Stimulated activated CD4-positive, alpha-beta T cell treated with anti-CD3 and anti-CD28 coated beads, Interleukin-4, amount 100 ng/mL, for 4 hours (primary cell): ENCODE measurements at places on chromosomes 12 and 14.

- no peak for DNase-seq
Measured at GRCh38 chr14:52365071-52365470, 51.0 kb downstream of the PTGER2 start.

GRCh38 chr14:76538648-76539008 lies 162.7 kb downstream of the ESRRB start:
- no peak for DNase-seq

DNA sequence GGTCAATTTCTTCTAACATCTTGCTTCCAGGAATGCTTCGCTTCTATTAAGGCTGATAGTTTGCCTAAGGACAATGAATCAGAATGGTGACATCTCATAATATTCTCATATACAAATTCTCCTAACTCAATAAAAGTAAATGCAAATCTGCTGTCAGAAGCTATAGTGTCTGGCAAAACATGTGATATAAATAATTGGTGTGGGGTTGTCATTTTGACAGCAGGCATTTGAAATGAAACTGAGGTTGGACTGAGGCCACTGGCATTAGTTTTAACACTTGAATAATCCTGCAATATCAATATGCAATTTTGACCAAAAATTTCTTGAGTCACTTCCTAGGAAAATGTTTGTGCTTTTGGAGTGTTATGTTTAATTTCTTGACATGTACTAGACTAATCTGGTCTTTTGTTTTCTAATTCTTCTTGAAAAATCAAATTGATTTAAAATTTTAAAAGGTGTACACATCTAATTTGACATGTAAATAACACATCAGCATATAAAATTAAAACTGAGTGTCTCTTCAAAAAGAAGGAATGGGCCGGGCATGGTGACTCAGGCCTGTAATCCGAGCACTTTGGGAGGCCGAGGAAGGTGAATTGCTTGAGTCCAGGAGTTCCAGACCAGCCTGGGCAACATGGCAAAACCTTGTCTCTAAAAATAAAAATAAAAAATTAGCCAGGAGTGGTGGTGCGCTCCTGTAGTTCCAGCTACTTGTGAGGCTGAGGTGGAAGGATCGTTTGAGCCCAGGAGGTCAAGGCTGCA lies 92.3 kb upstream of the BTG1 start:
- no peak for DNase-seq

- no peak for DNase-seq
Measured at GRCh38 chr14:30230719-30231118, 303.1 kb upstream of the PRKD1 start.

DNA sequence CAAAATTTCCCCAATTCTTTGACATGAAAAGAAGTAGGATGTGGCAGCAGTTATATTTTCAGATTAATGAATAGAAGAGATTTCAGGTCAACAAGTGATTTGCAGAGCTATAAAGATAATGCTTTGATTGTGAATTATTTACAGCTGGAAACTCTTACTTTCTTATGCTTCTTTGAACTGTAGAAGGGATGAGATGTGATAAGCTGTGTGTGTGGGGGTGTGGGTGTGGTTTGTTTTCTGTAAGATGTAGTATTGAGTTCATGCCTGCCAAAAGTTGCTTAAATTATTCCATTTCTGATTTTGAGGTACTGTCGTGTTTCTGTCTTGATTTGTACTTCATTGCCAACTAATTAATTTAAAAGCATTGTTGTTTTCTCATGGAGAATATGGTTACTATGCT lies 22.7 kb downstream of the AEBP2 start:
- DNase-seq, result no peak

- DNase-seq, result no peak
Measured at GRCh38 chr14:66745078-66745477, 237.1 kb downstream of the GPHN start.

GRCh38 chr14:95294834-95295599 lies 24.7 kb downstream of the CLMN start:
- no peak for DNase-seq

DNA sequence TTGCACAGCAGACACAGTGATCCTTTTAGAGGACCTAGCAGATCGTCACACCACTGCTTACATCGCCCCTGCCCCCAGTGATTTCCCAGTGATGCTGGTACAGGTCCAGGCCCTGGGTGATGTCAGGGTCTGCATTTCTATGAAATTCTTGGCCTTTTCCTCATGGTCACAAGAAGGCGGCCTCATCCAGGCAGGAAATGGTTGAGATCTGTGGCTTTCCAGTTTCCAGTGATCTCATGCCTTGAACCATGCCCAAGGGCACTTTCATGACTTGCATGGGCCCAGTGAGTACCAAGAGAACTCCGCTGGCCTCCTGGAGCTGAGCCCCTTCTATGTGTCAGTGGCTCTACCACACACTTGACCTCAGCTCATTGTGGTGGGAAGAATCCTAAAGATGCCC lies 41.9 kb upstream of the BDKRB2 start:
- DNase-seq, result no peak

GRCh38 chr12:104422441-104422840 lies 34.3 kb upstream of the CHST11 start:
- DNase-seq, result no peak

- DNase-seq, result no peak
Measured at GRCh38 chr12:13853471-13853870, 127.9 kb downstream of the GRIN2B start.

- DNase-seq, result no peak
Measured at GRCh38 chr14:98714626-98715425, 557.2 kb downstream of the BCL11B start.

GRCh38 chr12:24230061-24230701 lies 280.7 kb upstream of the SOX5 start:
- no peak for DNase-seq

DNA sequence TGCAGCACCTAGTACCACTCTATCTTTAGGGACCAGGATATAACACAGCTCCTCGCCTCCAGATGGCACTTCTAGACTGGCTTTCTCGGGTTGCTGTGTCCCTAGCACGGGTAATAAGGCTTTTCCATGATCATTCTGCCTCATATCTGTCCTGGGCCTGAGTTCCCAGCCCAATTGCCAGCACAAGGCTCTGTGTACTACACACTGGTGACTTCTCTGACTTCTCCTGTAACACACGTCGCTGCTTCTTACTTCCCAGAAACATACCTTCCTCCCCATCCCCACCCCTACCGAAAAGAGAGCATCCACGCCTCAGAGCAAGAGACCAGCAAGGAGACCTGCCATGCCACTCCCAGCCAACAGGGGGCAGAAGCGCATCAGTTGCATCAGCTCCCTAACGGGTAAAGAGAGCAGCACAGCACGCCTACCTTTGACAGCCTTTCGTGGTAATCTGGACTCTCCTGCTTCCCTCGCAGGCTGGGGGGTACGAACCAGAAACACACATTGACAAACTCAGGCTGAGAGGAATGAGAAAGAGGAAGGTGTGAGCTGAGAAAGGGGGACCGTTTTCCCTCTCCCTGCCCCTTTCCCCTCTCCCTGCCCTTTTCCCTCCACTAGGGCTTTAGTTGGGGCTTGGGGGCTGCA lies 21.2 kb upstream of the ZNF740 start:
- DNase-seq, result peak; percentile 84

- DNase-seq, result peak; percentile 66
Measured at GRCh38 chr12:101876861-101877805, at the start of gene DRAM1. Gene DRAM1, plus strand, starts transcription at chr12:101877580. Its CDS starts 210 bp downstream, at chr12:101877790.

GRCh38 chr14:66056268-66056907 lies 429.8 kb upstream of the CCDC196 start:
- DNase-seq, result no peak

DNA sequence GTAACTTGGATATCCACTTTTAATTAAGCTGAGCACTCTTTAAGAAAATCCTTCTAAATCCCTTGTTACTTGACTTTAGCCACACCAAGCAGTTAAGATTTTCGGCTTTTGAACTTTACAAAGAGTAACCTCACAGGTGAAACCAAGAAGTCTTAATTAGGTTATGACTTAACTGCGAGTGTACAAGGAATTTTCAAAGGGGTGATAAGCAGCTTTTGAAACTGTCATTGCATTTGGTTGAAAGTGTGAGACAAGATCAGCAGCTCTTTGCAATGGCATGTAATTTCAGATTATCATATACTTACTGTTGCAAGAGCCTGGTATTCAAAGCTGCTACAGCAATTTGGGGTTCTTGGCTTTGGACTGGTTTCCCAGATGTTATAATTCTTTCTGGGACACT lies 137.5 kb downstream of the TMEM117 start:
- no peak for DNase-seq

DNA sequence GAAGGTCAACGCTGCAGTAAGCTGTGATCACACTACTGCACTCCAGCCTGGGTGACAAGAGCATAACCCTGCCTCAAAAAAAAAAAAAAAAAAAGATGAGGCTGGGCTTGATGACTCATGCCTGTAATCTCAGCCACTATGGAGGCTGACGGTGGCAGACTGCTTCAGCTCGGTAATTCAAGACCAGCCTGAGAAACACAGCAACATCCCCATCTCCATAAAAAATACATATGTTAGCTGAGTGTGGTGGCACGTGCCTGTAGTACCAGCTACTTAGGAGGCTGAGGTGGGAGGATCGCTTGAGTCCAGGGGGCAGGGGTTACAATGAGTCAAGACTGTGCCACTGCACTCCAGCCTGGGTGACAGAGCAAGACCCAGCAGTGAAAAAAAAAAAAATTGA lies 50.4 kb downstream of the GXYLT1 start:
- DNase-seq, result no peak

DNA sequence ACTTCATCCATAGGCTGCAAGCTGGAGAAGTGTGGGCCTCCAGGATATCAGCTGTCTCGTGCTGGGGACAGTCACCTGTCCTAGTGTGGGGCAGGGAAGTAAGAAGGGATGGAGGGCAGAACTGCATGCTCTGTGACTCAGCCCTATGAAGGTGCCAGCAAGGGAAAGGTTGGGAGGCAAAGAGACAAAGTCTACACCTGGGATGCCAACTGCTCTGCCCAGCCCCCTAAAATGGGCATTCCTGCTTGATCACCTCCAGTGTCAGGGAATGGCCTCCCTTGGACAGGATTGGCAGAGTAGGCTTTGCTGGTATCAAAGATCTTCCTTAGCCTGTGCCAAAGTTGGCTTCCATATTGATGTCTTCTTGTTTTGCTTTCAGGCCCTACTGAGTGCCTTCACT lies 335.0 kb downstream of the BCL11B start:
- DNase-seq, result no peak

GRCh38 chr12:76024102-76024781 lies 7.3 kb downstream of the PHLDA1 start:
- no peak for DNase-seq

GRCh38 chr12:10829994-10830393 lies 3.8 kb upstream of the TAS2R10 start:
- no peak for DNase-seq

- no peak for DNase-seq
Measured at GRCh38 chr12:53045696-53046045, 4.2 kb upstream of the TNS2 start.

- no peak for DNase-seq
Measured at GRCh38 chr14:93803408-93804318, 15.4 kb upstream of the PRIMA1 start.

- DNase-seq, result no peak
Measured at GRCh38 chr14:62244221-62244620, 482.0 kb downstream of the SNAPC1 start.

DNA sequence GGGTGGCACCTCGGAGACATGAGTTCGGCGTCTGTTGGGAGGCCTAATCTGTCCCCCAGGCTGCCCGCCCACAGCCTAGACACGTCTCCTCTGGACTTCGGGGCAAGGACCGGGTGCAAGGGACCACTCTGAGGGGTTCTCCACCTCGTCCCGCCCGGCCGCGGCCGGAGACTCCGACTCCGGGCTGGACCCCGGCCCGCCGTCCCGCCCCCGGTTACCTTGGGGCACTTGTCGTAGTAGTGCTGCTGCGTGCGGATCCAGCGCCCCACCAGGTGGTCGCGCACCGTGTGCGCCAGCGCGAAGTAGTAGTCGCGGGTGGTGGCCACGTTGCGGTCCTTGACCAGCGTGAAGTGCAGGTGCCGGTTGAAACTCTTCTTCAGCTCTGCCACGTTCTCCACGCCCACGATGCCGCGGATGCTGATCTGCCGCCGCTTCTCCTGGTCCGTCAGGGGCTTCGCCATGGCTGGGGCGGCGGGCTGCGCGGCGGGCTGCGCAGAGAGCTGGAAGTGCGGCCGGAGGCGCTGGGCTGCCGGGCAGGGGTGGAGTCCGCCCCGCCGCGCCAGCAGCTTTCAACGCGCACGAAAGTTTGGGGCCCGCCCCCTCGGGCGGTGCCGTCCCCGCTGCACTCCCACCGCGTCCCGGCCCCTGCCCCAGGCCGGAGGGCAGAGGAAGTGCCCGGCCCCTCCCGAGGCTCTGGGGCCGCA lies at the start of gene PYGL:
PYGL (minus strand) TSS at position 541 of the 704 bp plus-strand sequence; CDS start at position 461, 80 bp downstream.
- DNase-seq, result peak; percentile 21

GRCh38 chr14:68626386-68626785 lies 166.5 kb downstream of the ZFP36L1 start:
- no peak for DNase-seq

DNA sequence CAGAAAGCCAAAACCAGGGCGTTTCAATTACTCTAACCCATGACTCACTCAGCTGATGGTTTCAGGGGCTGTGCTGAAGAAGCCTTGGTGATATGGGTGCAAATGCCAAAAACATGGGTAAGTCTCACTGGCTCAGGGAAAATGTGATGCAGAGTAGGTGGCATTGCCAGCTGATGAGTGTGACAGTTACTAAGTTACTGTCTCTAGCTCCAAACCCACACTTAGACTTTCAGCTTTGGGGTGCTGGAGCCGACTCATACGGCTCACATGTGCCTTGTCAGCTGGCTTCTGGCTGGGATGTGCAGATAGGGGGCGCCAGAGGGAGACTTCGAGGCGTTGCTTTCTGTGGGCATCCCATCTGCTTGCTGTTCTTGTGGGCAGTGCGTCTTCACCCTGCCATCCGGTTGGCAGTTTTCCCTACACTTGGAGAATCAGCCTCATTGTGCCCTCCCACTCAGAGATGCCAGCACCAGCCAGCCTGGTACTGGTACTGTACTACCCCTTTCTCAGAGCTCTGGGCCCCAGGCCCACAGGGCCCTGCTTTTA lies 11.1 kb upstream of the KRT7 start:
- peak; percentile 66 for DNase-seq

DNA sequence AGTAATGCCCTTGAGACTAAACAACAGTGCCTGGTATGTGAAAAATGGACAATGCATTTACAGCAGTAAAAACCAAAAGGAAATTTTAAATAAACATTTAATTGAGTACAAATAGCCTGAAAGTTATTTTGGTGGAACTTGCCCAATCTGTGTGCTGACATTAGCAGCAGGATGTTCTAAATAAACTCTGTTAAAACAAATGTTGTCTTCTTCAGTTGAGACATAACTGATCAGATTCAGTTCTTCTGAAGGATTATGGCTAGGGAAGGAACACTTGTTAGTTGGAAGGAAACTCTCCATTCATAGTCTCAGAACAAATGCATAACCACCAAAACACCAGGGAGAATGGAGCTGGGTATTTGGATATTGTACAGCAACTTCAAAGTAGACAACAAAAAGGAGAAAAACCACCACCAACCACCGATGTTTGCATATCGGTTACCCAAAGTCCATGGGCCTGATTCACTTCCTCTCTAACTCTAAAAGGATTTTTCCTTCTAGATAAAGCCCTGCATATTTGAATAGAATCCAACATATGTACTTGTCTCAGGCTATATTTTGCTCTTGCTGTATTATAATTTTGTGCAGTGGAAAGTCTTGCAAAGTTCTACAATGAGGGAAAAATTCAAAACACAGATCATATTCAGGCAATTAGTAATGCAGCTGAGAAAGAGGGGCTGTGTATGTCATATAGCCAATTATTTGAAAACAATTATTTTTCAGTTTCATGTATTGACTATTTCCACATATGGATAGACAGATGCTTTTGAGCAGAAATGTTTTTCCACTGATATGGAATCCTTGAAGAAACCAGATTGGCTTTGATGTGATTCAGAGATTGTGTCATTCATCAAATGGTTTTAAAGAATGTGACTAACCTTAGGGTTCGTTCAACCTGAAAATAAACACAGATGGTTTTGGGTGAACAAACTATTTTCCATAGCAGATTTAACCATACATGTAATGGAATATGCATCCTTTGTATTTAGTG lies 152.2 kb upstream of the BMP4 start:
- DNase-seq, result no peak
